ENCODE measurements at places on chromosomes 11 and 22.

DNA sequence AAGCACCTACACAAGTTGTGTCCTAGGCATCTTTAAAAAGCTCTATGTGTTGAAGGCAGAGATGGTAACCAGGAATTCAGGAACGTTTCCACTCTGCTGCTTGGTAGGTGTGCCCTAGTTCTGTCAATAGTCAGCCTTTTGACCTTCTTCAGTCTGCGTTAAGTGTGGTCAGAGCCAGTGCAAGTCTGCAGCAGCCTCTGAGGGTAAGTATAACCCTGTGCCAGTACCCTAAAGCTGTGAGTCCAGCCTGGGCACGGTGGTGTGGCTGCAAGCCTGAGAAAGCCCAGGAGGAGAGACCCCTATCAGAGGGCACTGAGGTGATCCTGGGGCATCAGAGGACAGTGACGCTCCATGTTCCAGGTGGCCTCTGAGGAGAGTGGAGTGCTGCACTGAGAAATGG is 76.8 kb upstream of the ADORA2A start:
- no peak for DNase-seq

- DNase-seq, result peak; percentile 78
Observed at GRCh38 chr22:29470159-29470855, 9.7 kb upstream of the NEFH start.

DNA sequence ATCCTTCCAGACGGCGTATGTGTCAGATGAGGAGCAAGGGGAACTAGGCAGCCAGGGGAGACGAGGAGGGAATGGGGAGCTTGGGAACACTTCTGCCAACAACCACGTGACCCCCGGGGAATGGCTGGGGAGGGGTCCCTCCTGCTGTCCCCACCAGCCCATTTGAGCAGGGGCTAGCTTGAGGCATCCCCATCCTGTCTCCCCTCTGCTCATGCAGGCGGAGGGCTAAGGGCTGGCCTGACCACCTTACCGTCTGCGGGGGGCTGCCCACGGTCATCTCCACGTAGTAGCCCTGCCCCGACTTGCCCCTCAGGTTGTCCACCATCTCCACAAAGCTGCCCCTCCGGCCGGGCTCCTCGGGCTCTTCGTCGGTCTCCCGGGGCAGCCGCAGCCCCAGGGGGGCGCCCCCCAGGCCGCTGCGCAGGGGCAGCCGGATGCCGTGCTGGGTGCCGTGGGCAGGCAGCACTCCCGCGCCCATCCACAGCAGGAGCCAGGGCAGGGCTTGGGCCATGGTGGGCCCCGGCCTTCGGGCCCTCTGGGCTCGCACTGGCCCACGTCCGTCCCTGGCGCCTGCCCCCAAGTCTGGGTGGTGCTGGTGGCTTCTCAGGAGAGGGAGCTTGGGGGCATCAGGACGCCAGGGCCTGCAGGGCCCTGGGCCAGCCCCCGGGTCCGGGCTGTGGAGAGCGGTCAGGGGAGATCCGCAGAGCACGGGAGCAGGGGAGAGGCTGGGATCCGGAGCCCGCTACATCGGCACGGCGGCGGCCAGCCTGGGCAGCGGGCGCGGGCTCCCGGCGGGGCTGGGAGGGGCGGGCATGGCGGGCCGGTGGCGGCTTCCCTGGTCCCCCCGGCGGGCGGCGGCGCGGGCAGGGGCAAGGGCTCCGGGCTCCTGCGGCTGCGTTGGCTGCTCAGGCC is 515 bp downstream of the BACE1 start:
- no peak for DNase-seq

DNA sequence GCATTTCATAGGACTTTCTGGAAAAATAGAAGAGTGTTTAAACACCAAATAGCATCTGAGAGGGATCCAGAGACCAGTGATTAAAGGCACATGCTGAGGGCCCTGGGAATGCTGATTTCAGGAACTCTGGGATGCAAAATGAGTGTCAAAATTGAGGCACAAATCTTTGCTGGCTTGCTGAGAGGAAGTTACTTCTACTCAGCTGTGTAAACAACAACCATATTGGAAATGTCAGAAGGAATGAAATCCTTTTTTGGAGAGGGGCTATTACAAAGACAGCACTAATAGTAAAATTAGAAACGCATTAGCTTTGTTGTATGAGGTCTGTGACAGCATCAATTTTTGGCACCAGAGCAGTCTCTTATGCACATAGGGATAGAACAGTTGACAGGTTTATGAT is 267.8 kb upstream of the RAG2 start:
- DNase-seq, result no peak

GRCh38 chr11:19076744-19077589 is 16.4 kb upstream of the MRGPRX2 start:
- peak; percentile 26 for DNase-seq

DNA sequence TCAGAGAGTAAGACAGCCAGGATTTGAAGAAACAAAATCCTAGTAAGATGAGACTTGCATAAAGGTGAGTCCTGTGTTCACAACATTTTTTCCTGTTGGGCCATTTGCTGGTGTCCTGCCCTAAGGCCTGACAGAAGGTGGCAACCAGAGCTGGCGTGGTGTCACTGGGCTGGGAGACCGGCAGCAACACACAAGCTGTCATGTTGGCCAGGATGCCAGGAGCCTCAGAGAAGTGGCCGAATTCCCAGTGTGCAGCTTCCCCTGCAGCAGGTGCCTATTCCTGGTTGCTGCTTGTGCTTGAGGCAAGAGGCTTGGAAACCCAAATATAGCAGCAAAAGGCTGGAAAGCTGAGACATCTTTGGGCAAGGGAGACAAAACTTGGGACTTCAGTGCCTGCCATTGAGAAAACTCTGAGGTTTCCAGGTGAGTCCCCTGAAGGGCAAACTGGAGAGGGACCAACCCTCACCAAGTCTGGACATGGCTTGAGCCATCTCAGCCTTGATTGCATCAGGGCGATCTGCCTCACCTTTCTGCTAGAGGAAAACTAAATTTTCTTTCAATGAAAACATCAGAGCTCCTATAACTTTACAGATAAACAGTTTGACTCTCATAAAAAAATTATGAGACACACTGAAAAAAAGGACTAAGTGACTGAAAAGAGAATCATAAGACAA is 25.9 kb downstream of the ALG12 start:
- DNase-seq, result no peak

DNA sequence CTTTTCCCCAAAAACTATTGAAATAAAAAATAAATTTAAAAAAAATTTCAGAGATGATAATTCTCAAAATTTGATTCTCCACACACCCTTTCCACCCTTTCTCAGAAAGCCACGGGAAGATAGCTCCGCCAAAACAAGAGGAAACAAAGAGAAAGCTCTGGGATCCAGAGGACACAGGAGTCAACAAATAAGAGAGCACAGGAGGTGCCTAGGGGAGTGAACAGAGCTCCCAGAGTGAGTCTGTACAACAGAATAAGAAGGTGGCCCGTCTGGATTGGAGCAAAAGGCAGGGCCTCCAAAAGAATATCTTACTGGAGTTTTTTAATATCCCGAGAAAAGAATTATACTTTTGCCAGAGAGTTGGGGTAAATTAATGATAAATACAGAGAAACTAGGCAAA is 96.3 kb upstream of the DRD2 start:
- DNase-seq, result no peak

DNA sequence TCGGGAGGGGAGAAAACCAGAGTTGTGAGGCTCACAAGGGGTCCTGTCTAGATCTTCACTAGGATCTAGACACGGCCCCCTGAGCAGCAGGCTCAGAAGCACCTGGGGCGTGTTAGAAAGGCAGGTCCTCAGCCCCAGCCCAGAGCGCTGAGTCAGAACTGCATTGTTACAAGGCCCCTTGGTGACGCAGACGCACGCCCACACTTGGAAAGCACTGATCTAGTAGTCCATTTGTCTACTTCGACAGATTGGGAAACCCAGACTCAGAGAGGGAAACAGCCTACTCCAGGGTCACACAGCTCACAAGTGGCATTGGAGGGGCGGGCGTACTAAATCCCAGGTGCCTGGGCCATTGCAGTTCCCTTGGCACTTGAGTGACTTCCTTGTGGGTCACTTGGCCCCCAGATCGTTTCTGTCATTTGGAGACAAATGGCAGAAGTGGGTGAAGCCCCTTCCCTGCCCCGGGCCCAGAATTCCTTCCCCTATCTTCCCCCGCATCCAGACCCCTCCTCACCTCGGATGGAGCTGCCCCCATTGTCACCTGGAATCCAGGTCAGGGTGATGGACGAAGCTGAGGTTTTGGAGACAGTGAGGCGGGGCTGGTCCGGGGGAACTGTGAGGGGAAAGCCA is 110.8 kb downstream of the CEP164 start:
- DNase-seq, result no peak

GRCh38 chr11:95248666-95249467 is 17.9 kb upstream of the SESN3 start:
- no peak for DNase-seq

DNA sequence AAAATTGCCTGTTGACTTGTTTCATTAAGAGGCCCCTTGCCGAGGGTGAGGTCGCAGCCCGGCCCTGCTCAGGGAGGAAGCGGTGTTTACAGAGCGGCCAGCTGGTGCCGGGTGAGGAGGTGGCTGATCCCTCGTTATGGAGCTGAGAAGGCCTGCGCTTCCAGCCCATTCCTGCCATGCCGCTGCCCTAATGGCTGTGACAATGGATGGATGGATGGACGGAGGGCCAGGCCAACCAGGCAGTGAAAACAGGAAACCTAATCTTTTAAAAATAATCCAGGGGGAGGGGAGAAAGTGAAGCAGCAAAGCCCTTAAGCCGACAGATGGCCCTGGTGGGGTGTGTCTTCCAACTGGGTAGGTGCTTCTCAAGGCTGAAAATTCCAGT is 38.5 kb downstream of the BCR start:
- DNase-seq, result no peak

GRCh38 chr22:48282804-48283203 is 1520.4 kb downstream of the TBC1D22A start:
- DNase-seq, result no peak

- DNase-seq, result no peak
Observed at GRCh38 chr11:80916173-80916798, 1475.5 kb upstream of the TENM4 start.

- no peak for DNase-seq
Observed at GRCh38 chr22:32620992-32621391, 146.4 kb downstream of the FBXO7 start.

GRCh38 chr11:112831041-112831440 is 130.2 kb upstream of the NCAM1 start:
- no peak for DNase-seq

DNA sequence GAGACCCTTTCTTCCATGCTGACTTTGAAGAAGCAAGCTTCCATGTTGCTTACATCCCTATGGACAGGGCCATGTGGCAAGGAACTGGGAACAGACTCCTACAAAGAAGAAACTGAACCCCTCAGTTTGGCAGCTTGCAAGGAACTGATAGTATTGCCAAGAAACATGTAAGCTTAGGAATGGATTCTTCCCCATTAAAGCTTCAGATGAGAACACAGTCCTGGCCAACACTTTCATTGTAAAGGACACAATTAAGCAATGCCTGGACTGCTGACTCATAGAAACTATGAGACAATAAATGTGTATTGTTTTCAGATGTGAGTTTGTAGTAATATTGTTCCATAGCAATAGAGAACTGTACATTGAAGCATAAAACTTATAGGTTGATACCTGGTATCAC is 82.4 kb downstream of the AASDHPPT start:
- DNase-seq, result no peak

GRCh38 chr11:43819926-43820325 is 60.7 kb upstream of the ALKBH3 start:
- DNase-seq, result no peak

DNA sequence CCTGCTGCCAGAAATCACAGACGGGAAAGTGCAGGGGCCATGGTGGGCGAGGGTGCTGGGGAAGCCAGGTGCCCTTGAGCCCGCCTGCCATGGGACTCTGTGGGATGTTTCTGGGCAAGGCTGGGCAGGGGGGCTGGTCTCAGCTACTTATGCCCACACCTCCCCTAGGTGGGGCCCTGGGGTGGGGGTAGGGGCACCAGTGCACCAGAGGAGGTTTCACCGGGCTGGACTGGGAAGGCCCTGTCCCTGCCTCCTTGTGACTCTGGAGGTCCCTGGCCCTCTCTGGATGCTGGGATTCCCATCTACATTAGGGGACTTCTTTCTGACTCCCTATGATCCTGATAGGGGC is 75.2 kb upstream of the WNT11 start:
- no peak for DNase-seq

DNA sequence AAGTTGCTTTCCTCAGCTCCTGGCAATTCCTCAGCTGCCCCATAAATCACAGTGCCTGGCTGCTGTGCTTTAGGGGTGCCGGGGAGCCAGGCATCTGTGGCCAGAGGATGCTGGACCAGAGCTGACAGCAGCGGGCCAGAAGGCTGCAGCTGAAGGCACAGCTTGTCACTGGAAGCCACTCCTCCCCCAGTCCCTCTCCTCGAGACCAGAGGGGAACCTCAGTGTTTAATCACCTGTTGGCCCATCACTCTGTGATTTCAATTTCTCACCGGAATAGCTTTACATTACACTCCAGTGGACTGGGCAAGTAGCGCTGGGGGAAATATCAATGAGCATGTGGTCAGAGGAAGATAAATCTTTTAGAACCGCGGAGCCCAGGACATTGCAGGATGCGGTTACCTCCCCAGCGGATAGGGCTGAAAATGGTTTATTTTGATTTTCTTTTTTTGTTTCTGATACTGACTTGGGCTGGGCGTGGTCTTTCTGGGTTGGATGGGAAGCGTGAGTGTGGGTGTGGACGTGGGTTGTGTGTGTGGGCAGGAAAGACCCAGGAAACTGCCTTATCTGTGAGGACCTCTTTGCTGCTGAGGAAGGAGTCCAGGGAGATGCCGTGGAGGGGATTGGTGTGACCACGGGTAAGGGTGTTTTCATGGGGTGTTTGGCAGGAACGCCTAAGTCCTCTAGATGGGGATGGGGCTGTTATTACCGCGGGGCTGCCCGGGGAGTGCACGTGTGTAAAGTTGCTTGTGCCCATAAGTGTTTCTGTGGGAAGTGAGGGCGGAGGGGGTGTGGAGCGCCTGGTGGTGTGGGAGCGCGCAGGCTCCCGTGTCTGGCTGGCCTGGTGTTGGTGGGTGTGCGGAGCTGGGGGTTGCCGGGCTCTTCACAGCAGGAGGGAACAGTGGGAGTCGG is 4.0 kb downstream of the DAGLA start:
- no peak for DNase-seq

GRCh38 chr11:101323997-101324396 is 194.4 kb upstream of the PGR start:
- no peak for DNase-seq

DNA sequence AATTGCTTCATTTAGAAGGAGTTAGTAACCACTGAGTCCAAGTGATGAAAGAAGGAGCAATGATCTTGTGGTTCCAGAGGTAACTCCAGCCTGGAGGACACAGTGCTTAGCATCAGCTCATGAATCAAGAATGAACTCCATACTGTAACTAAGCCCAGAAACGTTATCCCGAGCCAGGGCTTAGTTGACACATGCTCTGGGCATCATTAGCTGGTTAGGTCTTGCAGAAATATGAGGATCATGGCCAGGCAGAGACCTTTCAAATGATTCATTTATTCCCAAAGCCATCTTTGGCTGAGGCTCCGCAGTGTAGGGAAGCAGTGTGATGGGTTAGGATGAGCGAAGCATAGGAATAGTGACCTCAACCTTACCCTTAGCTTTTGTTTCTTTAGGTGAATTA is 277.4 kb downstream of the FAM76B start:
- no peak for DNase-seq
